ENCODE measurements at places on chromosomes 3 and 15. TPM values are rescaled to one million over a fixed set of nuclear protein-coding genes. Genes with fewer than 3 reads are reported as not detected.

MASP1 gene
- total RNA-seq = 507 TPM

GCSAM gene
- not detected for total RNA-seq

TLR9 gene
- not detected for total RNA-seq

CNTN4 gene
- total RNA-seq = 16.2 TPM

GRCh38 chr3:189368384-189368783, 196.6 kb downstream of the TPRG1 start:
- H3K4me1 ChIP-seq = no peaks in the 10 kb centered on the region
- no peak overlapping the region for H3K27ac ChIP-seq
- H3K4me3 ChIP-seq = no peak overlapping the region
- DNase-seq = no peak
- H3K36me3 ChIP-seq = no peaks in the 10 kb centered on the region

GRCh38 chr3:192916371-192917027, 1.2 kb downstream of the MB21D2 start:
- peak; percentile 37 for DNase-seq
- no peak overlapping the region for H3K27ac ChIP-seq
- H3K27me3 ChIP-seq = peaks cover 44% of the 10 kb centered on the region
- no peaks in the 10 kb centered on the region for H3K4me1 ChIP-seq
- peak overlapping the region; percentile 80 for H3K4me3 ChIP-seq

- H3K27ac ChIP-seq = peak overlapping the region; percentile 89
- H3K4me1 ChIP-seq = peaks cover 75% of the 10 kb centered on the region
- H3K36me3 ChIP-seq = peaks cover 7% of the 10 kb centered on the region
Observed at GRCh38 chr15:66771351-66771650, 69.3 kb downstream of the SMAD6 start.

GRCh38 chr3:54888873-54889272, 39.0 kb downstream of the LRTM1 start:
- no peak overlapping the region for H3K27ac ChIP-seq
- H3K4me3 ChIP-seq = no peak overlapping the region
- no peaks in the 10 kb centered on the region for H3K27me3 ChIP-seq
- no peak for DNase-seq
- peaks cover 9% of the 10 kb centered on the region for H3K4me1 ChIP-seq
- no peaks in the 10 kb centered on the region for H3K36me3 ChIP-seq
